ENCODE measurements at places on chromosomes 7 and 10.

DNA sequence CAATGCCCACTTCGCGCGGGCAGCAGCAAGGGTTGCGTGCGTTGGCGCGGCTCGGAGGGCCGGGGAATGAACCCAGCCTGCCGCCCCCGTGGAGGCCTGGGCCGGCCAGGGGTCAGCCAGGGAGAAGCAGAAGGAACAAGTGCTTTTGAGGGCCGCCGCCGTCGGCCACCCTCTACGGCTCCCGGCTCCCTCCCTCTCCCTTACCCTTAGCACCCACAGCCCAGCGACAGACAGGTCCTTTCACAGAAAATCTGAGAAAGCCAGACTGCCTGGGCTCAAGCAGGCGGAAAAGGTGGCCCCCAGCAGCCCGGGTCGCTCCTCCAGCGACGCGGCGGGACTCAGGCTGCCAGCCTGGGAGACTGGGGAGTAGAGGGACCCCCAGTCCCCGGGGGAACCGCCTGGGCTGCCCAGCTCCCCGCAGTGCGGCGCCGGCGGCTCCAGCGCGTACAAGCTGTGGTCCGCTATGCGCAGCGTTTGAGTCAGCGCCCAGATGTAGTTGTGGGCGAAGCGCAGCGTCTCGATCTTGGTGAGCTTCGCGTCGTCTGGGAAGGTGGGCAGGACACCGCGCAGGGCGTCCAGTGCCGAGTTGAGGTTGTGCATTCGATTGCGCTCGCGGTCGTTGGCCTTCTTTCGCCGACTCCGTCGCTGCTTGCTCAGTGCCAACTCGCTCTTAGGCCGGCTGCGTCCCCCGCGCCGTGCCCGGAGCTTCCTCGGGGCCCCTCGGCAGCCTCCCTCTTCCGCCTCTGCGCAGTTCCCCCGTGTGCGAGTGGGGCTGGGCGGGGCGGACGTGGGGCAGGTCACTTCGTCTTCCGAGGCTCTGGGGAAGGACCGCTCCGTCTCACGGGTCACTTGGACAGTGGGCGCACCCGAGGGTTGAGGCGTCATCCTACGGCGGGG lies 815 bp downstream of the NEUROG3 start:
- H3K4me3 ChIP-seq, result no peak overlapping the region
- peak; percentile 5 for DNase-seq
- H3K4me1 ChIP-seq, result no peaks in the 10 kb centered on the region
- H3K27ac ChIP-seq, result no peak overlapping the region
- H3K27me3 ChIP-seq, result peaks cover 77% of the 10 kb centered on the region

GRCh38 chr7:24279512-24279911 lies 4.5 kb upstream of the NPY start:
- H3K27ac ChIP-seq, result no peak overlapping the region
- no peak overlapping the region for H3K4me3 ChIP-seq
- no peaks in the 10 kb centered on the region for H3K4me1 ChIP-seq
- no peak for DNase-seq

DNA sequence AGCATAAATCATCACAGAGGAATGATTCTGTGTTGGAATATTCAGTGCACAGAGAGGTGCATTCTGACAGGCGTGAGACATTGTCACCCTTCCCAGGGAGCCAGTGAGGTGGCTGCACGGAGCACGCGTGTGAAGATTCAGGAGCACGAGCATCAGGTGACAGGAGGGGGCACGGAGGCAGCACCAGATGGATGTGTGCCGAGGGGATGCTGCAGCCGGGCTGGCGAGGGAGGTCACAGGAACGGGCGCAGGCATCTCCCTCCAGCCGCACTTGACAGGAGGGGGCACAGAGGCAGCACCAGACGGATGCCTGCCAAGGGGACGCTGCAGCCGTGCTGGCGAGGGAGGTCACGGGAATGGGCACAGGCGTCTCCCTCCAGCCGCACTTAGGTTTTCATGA lies 66.5 kb downstream of the DIP2C start:
- H3K4me1 ChIP-seq, result peaks cover 18% of the 10 kb centered on the region
- no peak overlapping the region for H3K27ac ChIP-seq
- H3K36me3 ChIP-seq, result no peaks in the 10 kb centered on the region
- H3K4me3 ChIP-seq, result no peak overlapping the region

DNA sequence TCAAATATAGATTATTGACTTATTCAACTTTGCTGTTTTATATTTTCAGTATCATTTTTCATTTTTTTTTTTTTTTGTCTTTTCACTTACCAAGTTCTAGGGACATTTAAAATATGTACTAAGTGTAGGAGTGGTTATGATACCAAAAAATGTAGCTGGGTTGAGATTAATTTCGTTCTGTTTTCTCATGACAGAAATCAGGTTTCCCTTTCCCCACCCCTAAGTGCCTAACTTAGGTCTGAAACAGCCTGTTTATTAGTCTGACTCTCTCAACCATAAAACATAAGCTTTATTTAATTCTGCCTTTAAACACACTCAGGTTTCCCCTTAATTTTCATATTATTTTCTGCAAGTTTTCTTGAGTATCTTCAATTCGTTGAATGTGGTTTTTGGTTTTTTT lies 22.1 kb downstream of the TMEM106B start:
- DNase-seq, result no peak
- no peaks in the 10 kb centered on the region for H3K36me3 ChIP-seq
- no peaks in the 10 kb centered on the region for H3K27me3 ChIP-seq
- no peaks in the 10 kb centered on the region for H3K4me1 ChIP-seq
- no peak overlapping the region for H3K27ac ChIP-seq

GRCh38 chr10:95451568-95452524 lies 109.3 kb downstream of the SORBS1 start:
- H3K4me1 ChIP-seq, result no peaks in the 10 kb centered on the region
- H3K36me3 ChIP-seq, result no peaks in the 10 kb centered on the region
- no peak overlapping the region for H3K4me3 ChIP-seq
- H3K27me3 ChIP-seq, result no peaks in the 10 kb centered on the region
- no peak overlapping the region for H3K27ac ChIP-seq
- DNase-seq, result peak; percentile 81

DNA sequence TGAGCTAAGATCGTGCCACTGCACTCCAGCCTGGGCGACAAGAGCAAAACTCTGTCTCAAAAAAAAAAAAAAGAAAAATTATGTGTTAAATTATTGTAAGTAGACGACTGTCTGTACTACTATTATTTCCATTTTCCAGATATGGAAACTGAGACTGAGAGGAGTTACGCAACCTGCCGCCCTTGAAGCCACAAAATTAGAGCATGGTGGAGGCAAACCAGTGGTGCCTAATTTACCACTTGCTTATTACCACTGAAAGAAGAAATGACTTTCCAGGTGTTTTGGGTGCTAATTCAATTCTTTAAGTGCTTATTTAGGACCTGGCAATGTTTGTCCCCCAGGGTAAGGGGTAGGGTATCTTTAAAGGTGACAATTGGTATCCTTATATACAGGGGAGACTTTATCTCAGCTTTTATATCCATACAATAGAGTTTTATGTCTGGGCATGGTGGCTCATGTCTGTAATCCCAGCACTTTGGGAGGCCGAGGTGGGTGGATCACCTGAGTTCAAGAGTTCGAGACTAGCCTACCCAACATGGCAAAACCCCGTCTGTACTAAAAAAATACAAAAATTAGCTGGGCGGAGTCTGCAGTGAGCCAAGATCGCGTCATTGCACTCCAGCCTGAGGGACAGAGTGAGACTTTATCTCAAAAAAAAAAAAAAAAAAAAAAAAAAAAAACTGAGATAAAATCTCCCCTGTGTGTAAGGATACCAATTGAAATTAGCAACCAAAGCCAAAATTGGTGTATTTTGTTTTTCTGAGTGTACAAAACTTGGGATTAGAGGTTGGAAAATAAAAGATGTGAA lies 16.6 kb upstream of the CAMK1D start:
- no peaks in the 10 kb centered on the region for H3K27me3 ChIP-seq
- peak; percentile 19 for DNase-seq
- no peaks in the 10 kb centered on the region for H3K36me3 ChIP-seq
- H3K27ac ChIP-seq, result peak overlapping the region; percentile 92
- H3K4me3 ChIP-seq, result no peak overlapping the region

DNA sequence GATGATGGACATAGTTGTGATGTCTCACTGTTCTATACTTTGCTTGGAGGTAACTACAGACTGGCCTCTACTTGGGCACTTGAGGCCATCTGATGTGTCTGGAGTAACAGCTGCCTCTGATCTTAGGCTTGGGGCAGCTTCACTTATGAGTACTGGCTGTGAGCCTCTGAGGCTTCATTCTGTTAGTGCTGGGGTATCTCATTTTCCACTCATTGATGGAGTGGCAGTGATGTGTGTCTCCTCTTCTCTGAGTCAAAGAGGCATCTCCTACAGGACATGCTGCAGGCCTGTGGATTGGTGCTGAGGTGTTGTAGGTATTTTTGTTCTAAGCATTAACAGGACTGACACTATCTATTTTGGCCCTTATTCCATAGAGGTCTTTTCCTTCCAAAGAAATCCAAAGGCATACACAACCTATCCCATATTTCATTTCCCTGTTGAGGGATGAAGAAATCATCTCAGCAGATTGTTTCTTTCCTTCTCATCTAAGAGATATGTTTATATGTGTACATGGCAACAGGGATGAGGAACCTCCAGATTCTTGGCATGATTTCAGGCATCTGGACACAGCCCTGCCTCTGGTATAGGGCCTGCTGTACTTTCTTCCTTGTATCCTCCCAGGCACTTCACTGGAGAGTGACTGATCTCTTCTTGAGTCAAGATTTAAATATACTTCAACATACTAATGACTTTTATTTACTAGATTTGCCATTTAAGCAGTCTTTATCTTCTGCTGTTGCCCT lies 65.7 kb upstream of the NOBOX start:
- peak; percentile 39 for DNase-seq
- no peak overlapping the region for H3K27ac ChIP-seq
- H3K27me3 ChIP-seq, result no peaks in the 10 kb centered on the region
- no peak overlapping the region for H3K4me3 ChIP-seq
- H3K36me3 ChIP-seq, result no peaks in the 10 kb centered on the region

DNA sequence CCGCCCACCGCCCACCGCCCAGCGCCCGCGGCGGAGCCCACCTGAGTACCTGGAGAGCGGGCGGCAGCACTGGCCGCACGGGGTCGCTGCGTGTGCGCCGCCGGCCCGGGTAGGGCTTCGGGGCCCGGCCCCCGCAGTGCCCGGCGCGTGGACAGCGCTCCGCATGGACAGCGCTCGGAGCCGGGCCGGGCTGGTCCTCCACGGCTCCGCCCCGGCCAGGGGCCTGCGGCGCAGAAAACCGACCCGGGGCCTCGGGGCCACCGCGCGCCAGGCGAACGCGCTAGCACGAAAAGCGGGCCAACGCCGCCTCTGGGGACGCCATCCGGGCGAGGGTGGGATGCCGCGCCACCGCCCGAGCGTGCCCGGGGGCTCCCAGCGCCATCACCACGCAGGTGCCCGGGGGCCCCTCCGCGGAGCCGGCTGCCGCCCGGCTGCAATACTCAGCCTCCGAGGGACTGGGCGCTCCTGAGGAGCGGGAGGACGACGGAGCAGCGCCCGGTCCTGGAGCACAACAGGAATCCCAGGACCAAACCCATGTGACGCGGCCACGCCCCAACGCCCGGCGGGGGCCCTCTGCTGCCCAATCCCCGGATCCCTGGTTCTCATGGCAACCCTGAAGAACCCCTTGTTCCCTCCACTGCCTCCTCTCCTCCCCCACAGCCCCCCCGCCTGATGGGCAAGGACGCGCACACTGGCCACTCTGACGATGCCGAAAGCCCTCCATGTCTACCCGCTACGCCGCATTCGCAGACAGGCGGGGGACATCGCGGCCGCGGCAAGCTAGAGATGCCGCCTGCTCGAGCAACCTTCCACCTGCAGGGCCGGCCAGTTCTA lies at the start of gene GRB10:
TSS of gene GRB10 (minus strand) at position 522 of the 834 bp plus-strand sequence. CDS start 50,574 bp downstream, outside the sequence.
- DNase-seq, result peak; percentile 36
- peak within 1 kb of the TSS; percentile 44 for H3K4me3 ChIP-seq
- no peaks in the 10 kb centered on the region for H3K36me3 ChIP-seq
- no peak within 1 kb of the TSS for H3K27ac ChIP-seq

DNA sequence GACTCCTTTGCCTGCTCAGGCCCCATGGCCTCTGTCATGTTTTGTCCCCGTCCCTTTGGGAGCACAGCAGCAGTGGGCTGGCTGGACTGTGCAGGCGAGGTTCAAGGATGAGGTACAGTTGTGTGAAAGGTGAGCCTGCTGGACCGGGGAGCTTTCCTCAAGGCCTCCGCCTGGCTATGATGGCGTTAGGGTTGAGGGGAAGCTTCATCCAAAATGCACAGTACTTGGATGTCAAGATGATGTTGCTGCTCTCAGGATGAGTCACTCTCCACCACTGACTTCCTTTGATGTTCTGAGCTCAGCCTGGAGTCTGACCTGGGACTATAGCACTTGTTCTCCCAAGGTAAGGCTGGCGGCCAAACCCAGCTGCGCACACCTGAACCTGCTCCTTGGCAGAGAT lies 152.7 kb upstream of the SHH start:
- no peaks in the 10 kb centered on the region for H3K27me3 ChIP-seq
- H3K4me3 ChIP-seq, result no peak overlapping the region
- H3K4me1 ChIP-seq, result no peaks in the 10 kb centered on the region
- no peaks in the 10 kb centered on the region for H3K36me3 ChIP-seq

- H3K27ac ChIP-seq, result no peak overlapping the region
- no peak for DNase-seq
- no peaks in the 10 kb centered on the region for H3K27me3 ChIP-seq
Measured at GRCh38 chr10:60138842-60139241, 232.5 kb upstream of the CCDC6 start.

- H3K36me3 ChIP-seq, result peaks cover 1% of the 10 kb centered on the region
- H3K27ac ChIP-seq, result peak within 1 kb of the TSS; percentile 94
- peaks cover 2% of the 10 kb centered on the region for H3K4me1 ChIP-seq
- peak within 1 kb of the TSS; percentile 97 for H3K4me3 ChIP-seq
- H3K27me3 ChIP-seq, result no peaks in the 10 kb centered on the region
Measured at GRCh38 chr7:77798394-77799077, at the start of the genes PHTF2 and TMEM60. Gene PHTF2, plus strand, starts transcription at chr7:77798773. Gene TMEM60, minus strand, starts transcription at chr7:77798434. Its CDS starts 4,061 bp downstream, at chr7:77794373.

DNA sequence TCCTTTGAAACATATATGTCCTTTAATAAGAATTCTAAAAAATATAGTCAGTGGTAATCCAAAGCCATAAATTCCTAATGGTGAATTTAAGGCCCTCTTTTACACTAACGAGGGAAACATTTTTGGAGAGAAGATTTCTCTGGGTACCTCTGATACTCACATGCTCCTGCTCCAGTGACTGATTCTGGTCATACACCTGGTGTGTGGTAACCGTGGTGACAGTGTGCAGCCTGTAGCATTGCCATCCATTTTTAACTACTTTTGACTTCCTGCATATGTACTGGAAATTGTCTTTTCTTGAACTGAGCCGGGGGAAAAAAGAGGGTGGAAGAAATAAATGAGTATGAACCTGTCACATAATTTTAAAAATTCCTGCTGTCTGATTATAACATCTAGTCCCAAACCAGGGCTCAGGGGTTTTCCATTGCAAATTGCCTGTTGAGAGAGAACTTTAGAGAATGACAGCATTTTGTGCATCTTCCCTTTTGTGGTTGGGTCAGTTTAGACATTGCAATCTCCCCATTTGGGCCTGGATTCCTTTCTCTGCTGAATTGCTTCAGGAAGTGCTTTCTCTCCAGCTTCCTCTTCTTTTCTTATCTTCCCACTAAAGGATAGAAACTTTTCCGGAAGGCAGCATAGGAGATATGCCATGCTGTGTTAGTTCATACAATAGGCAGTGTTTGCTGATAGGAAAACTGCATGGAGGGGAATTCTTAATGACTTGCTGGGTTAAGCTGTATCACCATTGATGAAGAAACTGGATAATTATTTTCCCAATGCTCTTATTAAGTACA lies 125.5 kb downstream of the GRM3 start:
- H3K4me1 ChIP-seq, result no peaks in the 10 kb centered on the region
- no peaks in the 10 kb centered on the region for H3K27me3 ChIP-seq
- H3K36me3 ChIP-seq, result no peaks in the 10 kb centered on the region
- H3K4me3 ChIP-seq, result no peak overlapping the region
- no peak for DNase-seq
- no peak overlapping the region for H3K27ac ChIP-seq

GRCh38 chr7:41652267-41652666 lies 50.6 kb downstream of the INHBA start:
- H3K36me3 ChIP-seq, result no peaks in the 10 kb centered on the region
- H3K27ac ChIP-seq, result no peak overlapping the region
- H3K4me1 ChIP-seq, result no peaks in the 10 kb centered on the region
- DNase-seq, result no peak
- H3K27me3 ChIP-seq, result no peaks in the 10 kb centered on the region
- no peak overlapping the region for H3K4me3 ChIP-seq
